ENCODE measurements at places on chromosomes 4 and X.

DNA sequence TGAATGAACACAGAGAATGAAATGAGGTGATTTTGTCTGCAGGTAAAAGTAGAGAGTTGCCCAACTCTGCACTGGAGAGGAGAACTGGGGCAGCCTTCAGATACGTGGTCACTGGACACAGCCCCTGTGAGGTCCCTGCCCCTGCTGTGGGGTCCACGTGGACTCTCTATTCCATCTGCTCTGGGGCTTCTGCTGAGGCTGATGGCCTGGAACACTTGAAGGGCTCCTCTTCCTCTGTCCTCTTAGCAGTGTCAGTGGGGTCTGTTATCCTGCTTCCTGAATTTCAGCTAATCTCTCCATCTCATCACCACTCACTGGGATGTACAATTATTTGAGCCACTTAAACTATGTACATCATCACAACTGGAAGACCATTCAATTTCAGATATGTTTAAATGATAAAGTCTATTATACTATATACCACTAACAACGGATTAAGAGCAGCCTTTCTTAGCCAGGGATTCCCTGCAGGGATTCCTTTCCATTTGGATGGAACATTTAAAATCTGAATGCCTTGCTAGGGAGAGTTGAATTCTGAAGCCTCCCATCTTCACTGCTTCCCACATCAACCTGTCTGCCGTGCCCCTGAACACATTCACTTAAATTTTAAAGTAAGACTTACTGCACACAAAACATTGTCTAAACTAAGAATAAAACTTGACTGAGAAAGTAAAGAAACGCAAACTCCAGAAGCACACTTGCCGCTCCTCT, 74.0 kb downstream of the CC2D2A start:
- no peak for DNase-seq

- DNase-seq = no peak
These were observed 506.4 kb upstream of the PABPC4L start for GRCh38 chr4:134708026-134708425.

DNA sequence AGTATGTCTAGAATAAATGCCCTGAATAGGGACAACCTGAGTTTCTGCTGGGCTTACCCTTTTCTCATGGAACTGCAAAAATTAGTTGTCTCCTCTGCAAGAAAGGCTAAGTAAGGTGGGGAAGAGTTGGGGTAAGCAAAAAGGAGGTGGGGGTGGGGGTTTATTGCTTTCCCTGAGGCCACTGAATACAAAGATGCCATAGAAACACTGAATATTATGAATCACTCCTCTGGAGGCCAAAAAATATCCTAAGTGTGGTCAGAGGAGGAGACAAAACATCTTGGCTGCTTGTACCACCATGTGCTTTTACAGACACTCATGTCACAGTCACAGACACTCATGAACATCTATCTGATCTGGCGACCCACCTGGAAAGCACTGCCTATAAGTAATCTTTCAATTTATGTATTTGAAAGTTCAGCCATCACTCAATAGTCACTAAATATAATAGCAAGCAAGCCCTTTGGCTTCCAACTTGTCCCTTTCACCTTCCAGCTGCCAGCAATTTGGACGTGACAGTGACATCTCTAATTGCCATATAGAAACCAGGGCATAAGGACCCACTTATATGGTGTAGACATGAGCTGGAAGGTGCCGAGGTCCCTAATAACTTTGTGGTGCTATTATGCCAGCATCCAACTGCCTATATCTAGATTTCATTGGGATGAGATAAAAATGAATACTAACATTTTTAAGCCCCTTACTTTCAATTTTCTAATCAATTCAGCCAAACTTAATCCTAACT, 122.7 kb upstream of the CBR4 start:
- no peak for DNase-seq

DNA sequence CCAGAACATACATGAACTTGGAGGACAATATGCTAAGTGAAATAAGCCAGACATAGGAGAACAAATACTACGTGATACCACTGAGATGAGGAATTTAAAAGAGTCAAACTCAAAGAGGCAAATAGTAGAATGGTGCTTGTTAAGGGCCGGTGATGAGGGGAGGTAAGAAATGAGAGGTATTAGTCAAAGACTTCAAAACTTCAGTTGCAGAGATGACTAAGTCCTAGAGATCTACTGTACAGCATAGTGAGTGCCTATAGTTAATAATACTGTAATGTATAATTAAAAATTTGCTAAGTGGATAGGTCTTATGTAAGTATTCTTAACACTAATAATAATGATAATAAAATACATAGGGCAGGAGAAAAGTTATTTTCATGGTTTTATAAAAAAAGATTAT, 126.9 kb upstream of the VEGFC start:
- no peak for DNase-seq

DNA sequence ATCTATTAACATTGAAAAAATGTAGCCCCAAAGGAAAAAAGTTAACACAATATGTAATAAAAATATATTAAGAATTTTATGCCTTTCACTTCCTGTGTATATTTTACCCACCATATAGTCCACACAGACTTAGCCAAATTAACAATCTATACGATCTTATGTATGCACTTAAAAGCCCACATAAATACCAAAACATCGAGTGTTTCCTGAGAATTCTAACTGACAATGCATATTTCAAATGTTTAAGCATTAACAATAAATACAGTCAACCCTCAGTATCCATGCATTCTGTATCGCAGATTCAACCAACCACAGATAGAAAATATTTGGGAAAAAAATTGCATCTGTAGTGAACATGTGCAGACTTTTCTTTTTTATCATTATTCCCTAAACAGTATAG, 226.8 kb downstream of the COL25A1 start:
- no peak for DNase-seq

DNA sequence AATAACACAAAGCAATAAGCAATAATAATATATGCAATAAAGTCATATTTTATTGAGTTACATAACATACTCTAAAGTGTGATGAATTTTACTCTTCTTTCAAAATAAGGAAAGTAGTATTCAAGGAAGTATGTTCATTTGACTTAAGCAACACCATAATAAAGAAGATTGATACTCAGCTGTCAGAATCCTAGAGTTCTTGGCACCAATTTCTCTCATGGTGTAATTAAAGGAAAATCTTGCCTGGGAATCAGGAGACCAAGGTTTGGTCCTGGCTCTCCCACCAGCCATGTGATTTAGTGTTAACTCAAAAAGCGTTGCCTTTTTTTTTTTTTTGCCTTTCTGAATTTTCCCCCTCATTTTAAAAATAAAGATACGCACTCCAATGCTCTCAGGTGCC, 17.1 kb downstream of the MYOZ2 start:
- DNase-seq = no peak

GRCh38 chr4:81506731-81507130, 35.0 kb upstream of the RASGEF1B start:
- DNase-seq = no peak

DNA sequence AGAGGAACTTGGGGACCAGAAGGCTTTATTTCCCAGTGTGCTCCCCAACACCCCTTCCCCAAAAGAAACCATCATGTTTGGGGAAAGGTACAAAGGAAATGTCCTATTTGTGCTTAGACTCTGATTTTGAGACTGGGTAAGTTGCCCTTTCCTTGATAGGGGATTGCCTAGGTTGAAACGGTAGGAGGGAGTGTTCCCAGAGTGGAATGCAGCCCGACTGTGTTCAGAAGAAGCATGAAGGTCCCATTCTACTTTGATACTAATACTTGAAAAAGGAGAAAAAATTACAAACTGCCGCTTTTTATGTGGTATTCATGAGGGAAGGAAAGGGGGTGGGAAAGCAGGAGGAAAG, 32.4 kb upstream of the TMEM131L start:
- no peak for DNase-seq

GRCh38 chrX:12210196-12210815, 72.0 kb downstream of the FRMPD4 start:
- no peak for DNase-seq

- DNase-seq = no peak
These were observed 2159.7 kb downstream of the PCDH7 start for GRCh38 chr4:32879913-32880312.

GRCh38 chr4:80010316-80010715, 62.7 kb downstream of the ANTXR2 start:
- no peak for DNase-seq

DNA sequence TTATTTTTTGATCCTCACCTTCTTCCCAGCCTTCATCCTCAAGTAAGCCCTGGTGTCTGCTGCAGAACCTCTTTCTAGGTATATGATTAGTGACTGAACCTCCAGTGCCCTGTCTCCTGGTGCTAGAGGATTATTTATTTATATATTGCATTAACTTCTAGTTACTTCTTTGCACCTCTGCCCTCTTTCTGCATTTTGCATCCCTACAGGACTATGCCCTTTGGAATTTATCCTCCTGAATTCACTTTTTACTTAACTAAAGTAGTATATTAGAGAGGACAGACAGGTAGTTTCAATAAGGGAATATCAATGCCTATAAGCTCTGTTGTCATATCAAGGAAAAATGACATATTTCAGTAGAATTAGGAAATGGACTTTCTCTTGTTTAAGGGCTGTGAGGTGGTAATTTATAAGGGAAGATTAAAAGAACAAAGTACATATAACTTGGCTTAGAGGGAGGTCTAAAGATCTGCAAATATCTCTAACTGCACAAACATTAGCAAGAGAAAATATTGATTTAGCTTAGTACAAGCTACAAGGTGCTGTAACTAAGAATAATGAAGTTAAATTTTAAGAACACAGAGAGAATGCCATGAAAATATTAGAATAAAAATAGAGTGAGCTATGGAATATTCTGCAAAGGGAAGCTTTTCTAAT, 181.7 kb downstream of the TEX13A start:
- no peak for DNase-seq

DNA sequence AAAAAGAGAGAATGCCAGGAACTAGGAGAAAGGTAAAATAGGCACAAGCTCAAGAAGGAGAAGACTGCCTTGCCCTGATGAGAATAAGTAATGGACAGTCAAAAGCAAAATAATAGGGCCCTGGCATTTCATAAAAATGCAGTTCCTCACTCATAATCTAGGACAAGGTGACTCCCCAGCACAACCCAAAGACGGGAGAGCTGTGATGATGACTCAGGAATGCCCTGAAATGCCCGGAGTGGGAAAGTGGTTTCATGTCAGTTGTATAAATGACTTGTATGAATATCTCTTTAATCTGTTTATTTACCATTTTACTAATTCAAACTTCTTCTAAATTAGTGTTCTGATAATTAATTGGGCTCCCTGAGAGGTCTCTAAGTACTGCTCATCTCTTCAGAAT, 28.8 kb upstream of the SETD7 start:
- DNase-seq = no peak

DNA sequence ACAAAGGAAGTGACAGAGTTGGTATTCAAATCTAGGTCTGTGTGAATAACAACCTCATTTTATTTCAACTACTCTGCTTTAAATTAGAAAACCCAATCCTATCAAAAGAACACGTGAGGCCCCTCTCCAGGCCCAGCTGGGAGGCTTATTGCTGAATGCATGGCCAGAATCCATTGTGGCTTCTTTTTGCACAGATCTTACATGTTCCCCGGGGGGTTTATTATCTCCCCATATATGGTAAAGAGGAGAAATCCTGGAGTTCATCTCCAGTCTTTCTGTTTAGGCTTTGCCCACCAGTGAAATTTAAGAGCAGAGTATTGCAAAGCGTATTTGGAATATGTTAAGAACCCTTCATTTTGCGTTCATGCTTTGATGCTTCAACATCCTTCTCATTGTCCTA, 655.6 kb downstream of the IL1RAPL1 start:
- DNase-seq = no peak

DNA sequence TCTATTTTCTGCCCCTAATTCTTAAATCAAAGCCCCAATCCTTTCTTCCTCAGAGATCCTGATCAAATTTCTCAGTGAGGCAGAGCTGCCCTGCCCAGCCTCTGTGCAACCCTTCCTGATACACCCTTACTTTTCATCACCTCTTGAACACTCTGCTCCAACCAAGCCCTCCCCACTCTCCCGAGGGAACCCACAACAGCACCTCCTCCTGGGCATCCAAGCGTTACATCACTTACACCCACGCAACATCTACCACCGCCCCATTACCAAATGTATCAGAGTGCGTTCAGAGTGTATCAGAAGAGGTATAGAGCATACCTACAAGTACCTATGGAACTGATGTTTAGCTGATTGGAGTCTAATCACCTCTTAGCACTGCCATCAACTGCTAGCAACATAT, 186.5 kb downstream of the RAP1GDS1 start:
- no peak for DNase-seq

GRCh38 chrX:150486011-150486410, 82.4 kb upstream of the MTM1 start:
- peak; percentile 41 for DNase-seq

DNA sequence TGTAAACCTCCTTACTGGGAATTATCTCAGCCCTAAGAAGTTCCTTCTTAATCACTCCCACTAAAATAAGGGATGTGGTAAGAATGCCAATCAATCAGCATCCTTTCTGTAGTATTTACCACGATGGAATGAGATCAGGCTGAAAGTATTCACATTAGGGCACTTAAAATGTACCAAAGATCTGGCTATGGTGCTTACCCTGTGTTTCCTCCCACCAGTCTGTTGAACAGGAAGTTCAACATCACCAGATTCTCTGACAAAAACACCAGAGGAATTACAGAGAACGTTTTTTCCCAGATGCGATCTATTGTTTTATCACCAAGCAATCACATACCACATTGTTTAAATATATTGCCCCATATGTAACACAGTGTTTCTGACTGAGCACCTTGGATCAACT, 2.1 kb upstream of the CLCN3 start:
- DNase-seq = no peak

DNA sequence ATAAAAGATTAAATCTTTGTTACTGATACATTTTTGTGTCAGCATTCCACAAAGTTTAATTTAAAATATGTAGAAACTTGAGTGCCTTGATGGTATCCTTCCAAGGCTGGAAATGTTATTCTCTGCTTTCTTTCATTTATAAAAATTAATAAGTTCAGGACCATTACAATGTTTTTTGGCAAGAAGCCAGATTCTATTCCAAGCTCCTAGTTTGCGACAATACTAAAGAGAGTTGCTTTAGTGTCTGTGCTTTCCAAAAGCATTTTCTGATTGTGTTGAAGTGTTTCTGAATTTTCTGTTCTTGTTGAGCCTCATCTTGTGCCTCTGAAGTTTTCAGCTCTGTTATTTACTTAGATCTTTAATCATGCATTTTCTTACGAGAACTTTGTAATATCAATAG, 516.2 kb downstream of the KCTD8 start:
- no peak for DNase-seq

DNA sequence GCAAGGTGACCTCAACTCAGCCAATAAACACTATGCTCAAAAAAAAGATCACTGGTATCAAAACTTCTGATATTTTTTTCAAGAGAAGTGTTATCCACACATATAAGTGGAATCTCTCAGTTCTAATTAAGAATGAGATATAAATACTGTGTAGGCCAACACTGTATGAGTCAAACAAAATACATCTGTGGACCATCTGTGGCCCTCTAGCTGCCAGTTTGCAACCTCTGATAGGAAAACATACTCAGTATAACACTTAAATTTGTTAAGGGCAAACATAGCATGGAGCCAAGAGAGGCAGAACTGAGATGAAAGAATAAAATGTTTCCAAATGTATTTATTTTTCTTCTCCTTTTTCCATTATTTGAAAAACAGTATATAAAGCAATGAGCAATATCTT, 377.3 kb downstream of the ARAP2 start:
- no peak for DNase-seq
